ENCODE measurements at places on chromosomes 3 and 15.

GRCh38 chr15:37149146-37149545 lies 48.8 kb upstream of the MEIS2 start:
- DNase-seq, result no peak

DNA sequence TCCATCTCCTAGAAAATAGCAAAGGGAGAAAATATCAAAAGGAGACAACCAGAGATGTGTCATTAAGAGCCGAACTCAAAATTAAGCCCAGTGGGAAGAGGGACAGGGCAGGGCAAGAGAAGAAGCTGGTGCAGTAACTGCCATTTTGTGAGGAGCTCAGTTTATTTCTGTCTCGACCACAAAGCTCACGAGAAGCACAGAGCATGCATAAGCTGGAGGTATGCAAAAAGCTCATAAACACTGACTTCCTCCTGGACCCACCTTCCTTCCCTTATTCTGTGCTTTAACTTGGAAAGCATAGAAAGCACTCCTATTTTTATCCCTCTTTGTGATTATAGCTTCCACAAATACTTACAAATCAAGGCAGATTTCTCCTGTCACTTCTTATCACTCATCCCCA lies 81.3 kb downstream of the DGKG start:
- DNase-seq, result no peak

GRCh38 chr15:90221246-90221900 lies 12.4 kb downstream of the CIB1 start:
- DNase-seq, result peak; percentile 57

DNA sequence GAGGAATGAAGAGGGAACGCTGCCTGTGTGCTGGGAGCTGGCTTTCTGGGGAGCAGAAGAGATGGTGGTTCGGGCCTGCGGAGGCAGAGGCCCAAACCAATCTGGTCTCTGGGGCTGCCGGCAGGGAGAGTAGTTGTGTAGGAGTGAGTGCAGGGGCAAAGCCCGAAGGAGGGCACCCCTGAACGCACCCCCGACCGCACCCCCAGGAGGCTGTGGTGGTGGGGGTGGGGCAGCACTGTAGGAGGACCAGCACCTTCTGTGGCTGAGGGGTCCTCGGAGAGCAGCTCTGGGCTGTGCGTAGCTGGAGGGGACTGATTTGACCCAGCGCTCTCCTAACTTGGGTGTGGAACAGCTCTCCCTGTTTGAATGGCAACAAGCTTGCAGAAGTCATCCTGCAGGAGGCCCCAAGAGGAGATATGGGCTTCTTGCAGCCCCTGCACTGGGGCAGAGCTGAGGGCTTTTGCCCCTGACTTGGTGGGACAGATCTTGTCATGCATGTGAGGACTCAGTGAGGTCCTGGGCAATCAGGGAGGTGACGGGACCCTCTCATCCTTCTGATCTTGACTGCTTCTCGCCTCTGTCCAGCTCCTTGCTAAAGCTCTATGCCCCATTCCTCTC lies 26.1 kb downstream of the C15orf39 start:
- DNase-seq, result no peak

DNA sequence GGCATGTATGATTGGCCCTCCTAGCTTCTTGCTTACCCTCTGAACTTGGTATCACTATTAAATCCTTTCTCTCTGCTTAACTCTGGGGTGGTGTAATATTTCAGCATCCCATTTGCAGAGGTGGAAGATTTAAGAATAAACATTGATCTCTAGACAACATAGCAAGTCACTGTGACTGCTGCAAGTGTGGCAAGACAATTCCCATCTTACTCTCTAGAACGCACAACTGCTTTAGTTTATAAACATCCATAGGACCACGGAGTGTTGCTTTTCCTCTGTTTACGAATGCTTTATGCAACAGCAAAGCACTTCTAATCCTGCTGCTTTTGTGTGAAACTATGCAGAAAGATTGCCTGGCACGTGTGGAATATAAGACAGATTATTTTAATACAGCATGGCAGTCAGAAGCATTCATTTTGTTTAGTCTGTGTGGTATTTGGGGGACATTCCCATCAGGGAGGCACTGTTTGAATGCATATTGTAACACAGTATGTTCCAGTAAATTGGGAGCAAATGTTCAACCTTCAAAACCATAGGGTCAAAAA lies 338.9 kb upstream of the TMCO5A start:
- DNase-seq, result no peak

- no peak for DNase-seq
Measured at GRCh38 chr3:184715943-184716621, 4.2 kb upstream of the MAGEF1 start.

Measured in AG09309 (cell line).